ENCODE measurements at places on chromosomes 1 and 21. TPM values are rescaled to one million over a fixed set of nuclear protein-coding genes. Genes with fewer than 3 reads are reported as not detected.

- DNase-seq: peak; percentile 85
Observed at GRCh38 chr1:93681101-93681988, at the start of gene BCAR3. Gene BCAR3 (minus strand): TSS chr1:93681837. CDS start chr1:93674930, 6,907 bp downstream.

- no peak for DNase-seq
Observed at GRCh38 chr1:233790121-233790520, 114.4 kb upstream of the SLC35F3 start.

GRCh38 chr1:27664291-27664690 lies 7.7 kb downstream of the IFI6 start:
- peak; percentile 64 for DNase-seq

PPM1J gene
- 4.1 TPM for total RNA-seq

- no peak for DNase-seq
Observed at GRCh38 chr1:33097137-33097611, 16.2 kb downstream of the AZIN2 start.

DNA sequence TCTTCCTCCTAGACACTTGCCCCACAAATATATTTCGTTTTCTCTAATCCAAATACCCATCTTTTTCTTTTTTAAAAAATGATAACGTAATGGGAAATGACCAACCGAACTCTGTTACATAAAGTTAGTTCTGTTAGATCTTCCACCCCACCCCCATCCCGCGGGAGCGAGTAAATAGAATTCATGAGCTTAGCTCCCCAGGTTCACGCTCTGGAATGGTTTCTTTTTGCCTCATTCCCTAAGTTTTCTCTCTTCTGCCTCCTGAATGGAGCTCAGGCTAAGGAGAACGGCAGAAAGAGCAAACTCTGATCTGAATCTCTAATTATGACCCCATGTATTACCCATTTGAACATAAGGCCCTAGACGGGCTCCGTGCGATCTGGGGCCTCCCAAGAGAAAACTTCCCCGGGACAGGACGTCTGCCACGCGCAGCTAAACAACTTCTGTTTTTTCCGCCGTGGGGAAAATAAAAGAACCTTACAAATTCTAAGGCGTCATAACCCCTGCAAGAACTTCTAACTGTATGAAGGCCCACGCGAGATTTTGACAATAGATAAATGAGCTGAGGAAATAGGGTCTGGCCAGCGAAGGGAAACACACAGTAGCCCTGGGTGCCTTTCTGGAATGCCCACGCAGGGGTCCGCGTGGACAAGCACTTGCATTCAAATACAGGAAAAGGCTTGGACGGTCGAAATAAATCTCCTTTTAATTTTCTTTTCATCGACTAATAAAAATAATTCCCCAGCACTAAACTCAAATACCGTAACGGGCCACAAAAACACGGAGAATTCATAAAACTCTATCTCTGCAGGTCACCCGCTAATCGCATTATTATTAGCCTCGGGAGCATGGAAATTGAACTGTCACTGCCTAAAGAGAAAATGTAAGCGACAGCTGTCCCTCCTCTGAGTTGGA lies 2.2 kb downstream of the TBX15 start:
- no peak for DNase-seq

DNA sequence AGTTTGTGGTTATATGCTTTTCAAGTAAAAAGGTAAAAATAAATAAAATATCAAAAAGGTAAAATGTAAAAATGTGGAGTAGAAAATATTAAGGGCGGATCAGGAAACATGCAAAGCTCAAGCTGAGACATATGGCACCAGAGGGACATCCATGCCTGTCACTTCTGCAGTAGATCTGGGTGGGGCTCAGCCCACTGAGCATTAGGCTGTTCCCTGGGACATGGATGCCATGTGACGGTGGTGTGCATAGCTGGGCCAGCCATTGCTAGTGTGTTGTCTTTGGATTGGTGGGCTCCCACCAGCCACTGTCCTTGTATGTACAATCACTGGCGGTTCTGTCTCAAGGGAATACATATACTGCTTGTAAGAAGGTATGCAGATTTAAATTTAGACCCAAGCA lies 3.0 kb downstream of the TTC13 start:
- no peak for DNase-seq

DNA sequence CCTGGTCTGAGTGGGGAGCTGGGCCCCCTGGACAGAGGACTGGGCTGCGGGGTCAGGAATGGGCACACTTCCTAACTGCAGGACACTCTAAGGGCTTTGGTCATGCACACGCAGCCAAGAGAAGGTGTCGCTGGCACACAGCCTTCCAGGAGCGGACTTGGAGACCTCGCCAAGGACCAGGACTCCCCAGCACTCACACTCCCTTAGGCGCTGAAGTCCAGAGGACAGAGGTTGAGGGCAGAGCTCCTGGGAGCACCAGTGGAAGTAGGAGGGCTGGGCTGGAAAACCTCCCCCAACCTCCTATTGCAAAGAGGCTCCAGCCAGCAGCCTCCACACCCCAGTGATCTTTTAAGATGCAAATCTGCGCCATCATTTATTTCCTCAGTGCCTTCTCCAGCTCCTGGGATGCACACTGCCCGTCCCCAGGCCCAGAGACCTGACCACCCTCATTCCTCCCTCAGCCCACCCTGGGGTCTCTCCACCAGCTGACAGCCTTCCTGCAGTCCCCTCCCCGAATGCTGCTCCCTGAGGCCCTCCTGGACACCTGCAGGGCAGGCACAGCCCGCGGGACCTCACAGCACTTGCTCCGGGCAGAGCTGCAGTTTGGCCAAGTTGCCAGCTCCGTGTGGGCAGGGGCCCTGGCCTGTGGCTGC lies 3.0 kb downstream of the TSPEAR start:
- no peak for DNase-seq
